ENCODE measurements at places on chromosomes 16 and 17.
A peak's percentile ranks its signal among the peaks of the same experiment; 100 is the strongest.

DNA sequence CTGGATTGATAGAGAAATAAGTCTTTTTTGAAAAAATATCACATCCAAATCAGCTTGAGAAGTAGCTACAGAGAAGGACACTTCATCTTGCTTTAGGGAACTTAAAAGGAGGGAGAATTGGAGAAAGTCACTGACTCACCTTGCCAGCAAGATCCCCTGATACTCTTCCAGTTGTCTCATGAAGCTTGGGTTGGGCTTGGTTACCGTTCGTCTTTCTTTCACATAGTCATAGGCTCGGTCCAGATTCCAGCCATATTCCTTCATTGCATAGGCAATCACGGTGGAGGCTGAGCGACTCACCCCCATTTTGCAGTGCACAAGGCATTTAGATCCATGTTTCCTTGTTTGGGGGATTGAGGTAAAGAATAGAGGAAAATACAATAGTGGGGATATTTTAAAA lies 25.3 kb upstream of the CORO6 start:
- H3K4me1 ChIP-seq = peaks cover 2% of the 10 kb centered on the region
- H3K27me3 ChIP-seq = no peaks in the 10 kb centered on the region
- H3K4me3 ChIP-seq = no peak overlapping the region
- H3K36me3 ChIP-seq = peaks cover 10% of the 10 kb centered on the region
- H3K27ac ChIP-seq = no peak overlapping the region

GRCh38 chr17:54494721-54495715 lies 405.6 kb upstream of the TOM1L1 start:
- H3K4me3 ChIP-seq = no peak overlapping the region
- H3K4me1 ChIP-seq = peaks cover 37% of the 10 kb centered on the region
- no peak overlapping the region for H3K27ac ChIP-seq
- DNase-seq = no peak
- no peaks in the 10 kb centered on the region for H3K27me3 ChIP-seq

DNA sequence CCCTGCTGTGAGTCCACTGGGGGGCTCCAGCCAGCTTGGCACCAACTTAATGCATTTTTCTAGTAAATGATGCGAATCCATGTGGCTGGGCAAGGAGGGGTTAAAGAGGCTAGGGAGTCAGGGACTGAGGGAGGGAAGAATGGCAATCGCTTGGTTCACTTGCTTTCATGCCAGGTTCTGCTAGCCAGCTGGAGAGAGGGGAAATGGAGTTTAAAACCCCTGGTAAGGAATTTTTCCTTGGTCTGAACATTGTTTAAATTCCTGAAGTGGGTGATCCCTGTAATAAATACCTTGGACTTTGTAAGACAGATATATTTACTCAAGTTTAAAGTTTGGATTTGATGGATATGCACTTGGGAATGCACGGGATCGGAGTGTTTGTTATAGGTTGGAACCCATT lies 22.8 kb downstream of the ANKFN1 start:
- H3K27ac ChIP-seq = no peak overlapping the region
- no peak for DNase-seq
- peaks cover 21% of the 10 kb centered on the region for H3K4me1 ChIP-seq
- no peaks in the 10 kb centered on the region for H3K36me3 ChIP-seq
- no peak overlapping the region for H3K4me3 ChIP-seq
- no peaks in the 10 kb centered on the region for H3K27me3 ChIP-seq

- no peak for DNase-seq
- H3K4me3 ChIP-seq = no peak overlapping the region
- peak overlapping the region; percentile 83 for H3K27ac ChIP-seq
- peaks cover 27% of the 10 kb centered on the region for H3K4me1 ChIP-seq
- H3K27me3 ChIP-seq = no peaks in the 10 kb centered on the region
Observed at GRCh38 chr17:28906276-28906675, 3.4 kb upstream of the DHRS13 start.

DNA sequence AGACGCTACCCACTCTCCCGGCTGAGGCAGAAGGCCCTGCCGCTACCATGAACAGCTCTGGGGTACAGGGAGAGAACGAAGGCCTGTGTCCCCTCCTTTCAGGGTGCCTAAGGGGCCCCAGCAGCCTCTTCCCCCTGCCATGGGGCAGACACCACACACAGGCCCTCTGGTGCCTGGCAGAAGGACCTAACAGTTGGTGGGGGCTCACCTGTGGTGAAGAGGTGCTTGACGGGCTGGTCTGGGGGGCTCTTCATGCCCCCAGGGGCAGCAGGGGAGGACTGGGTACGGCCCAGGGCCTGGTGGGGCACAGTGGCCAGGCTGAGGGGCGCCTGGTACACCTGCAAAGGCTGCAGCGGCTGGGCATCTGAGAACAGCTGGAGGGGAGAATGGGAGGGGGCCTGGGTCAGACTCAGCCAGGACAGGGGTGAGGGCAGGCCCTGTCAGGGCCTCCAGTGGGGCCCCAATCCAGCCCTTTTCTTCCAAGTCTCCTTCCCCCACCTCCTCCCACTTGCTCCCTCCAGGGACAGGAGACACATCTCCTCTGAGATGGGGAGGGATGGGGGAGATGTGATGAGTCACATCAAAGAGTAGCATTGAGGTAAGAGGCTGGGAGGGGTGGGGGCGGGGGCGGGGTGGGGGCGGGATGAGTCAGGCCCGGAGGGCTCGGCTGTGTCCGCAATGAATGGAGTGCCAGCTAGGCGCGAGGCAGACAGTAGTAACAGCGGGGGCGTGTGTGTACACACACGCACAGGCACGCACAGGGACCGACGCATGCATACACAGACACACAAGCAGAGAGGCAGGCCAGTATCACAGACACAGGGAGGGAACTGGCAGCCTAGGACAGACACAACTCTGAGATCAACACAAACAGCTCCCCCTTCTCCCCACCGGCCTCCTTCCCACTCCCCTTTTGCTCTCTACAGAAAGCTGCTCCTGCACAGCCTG lies 16.1 kb downstream of the G6PC3 start:
- DNase-seq = no peak
- peak overlapping the region; percentile 96 for H3K27ac ChIP-seq
- H3K4me1 ChIP-seq = peaks cover 47% of the 10 kb centered on the region
- peak overlapping the region; percentile 70 for H3K4me3 ChIP-seq

- DNase-seq = no peak
- H3K27me3 ChIP-seq = no peaks in the 10 kb centered on the region
- no peaks in the 10 kb centered on the region for H3K36me3 ChIP-seq
- peak overlapping the region; percentile 17 for H3K4me3 ChIP-seq
- H3K4me1 ChIP-seq = peaks cover 34% of the 10 kb centered on the region
Observed at GRCh38 chr17:58079300-58080033, 3.8 kb upstream of the DYNLL2 start.

- H3K36me3 ChIP-seq = no peaks in the 10 kb centered on the region
- H3K27ac ChIP-seq = peak overlapping the region; percentile 39
- H3K4me3 ChIP-seq = no peak overlapping the region
- no peak for DNase-seq
Observed at GRCh38 chr16:66690106-66690847, 6.3 kb downstream of the CMTM4 start.

DNA sequence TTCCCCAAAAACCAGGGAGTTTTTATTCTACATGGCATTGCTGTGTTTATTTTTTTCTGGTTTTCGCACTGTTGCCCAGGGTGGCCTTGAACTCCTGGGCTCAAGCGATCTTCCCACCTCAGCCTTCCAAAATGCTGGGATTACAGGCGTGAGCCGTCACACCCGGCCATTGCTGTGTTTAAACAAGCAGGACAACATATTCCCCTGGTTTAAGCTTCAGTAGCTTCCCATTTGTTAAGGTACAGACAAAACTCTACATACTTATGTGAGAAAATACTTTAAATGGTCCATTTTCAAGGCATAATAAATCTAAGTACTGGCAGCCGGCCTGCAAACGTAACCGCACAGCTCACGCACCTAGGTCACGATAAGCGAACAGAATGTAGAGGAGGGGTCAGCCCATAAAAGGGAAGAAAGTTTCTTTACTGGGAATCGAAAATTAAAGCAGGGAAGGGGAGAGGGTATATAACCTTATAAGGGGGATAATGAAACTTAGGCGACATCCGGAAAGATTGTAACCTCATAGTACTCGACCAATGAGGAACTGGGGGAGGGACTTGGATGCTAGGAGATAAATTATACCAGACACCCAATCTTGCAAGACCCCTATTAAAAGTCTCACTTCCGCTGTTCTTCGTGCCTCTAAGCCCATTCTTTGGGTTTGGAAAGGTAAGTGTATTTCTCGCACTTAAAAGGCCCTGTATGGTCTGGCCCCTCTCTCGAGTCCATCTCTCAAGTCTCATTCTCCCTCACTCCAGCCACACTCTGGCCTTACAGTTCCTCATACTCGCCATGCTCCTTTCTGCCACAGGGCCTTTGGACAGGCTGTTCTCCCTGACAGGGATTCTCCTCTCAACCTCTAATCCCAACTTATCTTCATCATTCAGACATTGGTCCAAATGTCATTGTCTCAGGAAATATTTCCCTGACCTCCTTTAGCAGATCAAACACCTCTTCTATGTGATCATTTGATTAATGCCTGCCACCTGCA lies 59.2 kb downstream of the TEX14 start:
- H3K27ac ChIP-seq = peak overlapping the region; percentile 59
- DNase-seq = no peak
- no peak overlapping the region for H3K4me3 ChIP-seq
- no peaks in the 10 kb centered on the region for H3K36me3 ChIP-seq
- no peaks in the 10 kb centered on the region for H3K27me3 ChIP-seq
- H3K4me1 ChIP-seq = peaks cover 6% of the 10 kb centered on the region

DNA sequence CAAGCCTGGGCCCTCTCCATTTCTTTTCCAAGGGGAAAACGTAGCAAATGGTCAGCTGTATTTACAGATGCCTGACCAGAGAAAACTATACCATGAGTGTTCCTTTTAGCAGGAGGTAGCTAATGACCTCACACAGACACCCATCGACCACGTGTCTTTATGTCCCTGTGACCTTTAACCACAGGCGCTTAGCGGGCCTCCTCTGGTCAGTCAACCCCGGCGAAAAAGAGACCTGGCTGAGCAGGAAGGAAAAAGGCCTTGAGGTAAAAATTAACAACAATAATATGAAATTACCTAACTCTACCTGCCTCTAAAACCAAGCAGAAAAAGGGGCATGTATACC lies 9.1 kb downstream of the NUDT16L1 start:
- no peak overlapping the region for H3K4me3 ChIP-seq
- H3K4me1 ChIP-seq = no peaks in the 10 kb centered on the region
- H3K27ac ChIP-seq = no peak overlapping the region
- peaks cover 12% of the 10 kb centered on the region for H3K36me3 ChIP-seq

DNA sequence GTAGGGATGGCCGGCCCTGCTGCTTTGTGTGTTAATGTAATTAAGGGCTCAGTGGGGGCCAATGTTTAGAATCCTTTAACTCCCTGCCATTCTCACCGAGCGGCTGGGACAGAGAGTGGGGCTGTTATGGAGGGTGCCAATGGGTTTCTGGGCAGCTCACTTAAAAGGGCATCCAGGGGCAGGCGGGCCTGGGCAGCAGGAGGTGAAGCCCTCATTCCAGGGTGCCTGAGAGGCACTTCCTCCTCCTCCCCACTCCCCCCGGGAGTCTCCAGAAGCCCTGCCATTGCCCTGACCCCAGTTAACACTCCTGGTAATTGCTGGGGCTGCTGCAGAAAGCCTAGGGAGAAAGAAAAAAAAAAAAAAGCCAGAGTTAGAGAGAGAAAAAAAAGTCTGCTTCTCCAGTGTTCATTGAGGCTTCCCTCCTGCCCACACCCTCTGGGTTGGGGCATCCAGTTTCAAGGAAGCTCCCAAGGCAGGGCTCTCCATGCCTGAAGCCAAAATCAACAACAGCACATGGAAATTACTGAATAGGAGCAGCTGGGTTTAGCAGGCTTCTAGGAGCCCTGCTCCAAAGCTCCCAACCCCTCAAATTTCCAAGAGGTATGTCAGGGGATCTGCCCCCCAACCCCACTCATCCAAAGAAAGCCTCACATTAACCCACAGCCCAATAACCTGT lies 28.0 kb downstream of the CUEDC1 start:
- peaks cover 93% of the 10 kb centered on the region for H3K4me1 ChIP-seq
- H3K4me3 ChIP-seq = peak overlapping the region; percentile 78
- H3K36me3 ChIP-seq = no peaks in the 10 kb centered on the region
- H3K27ac ChIP-seq = peak overlapping the region; percentile 93
- no peak for DNase-seq

- H3K4me1 ChIP-seq = peaks cover 54% of the 10 kb centered on the region
- no peak for DNase-seq
- H3K4me3 ChIP-seq = no peak overlapping the region
- H3K36me3 ChIP-seq = no peaks in the 10 kb centered on the region
- H3K27me3 ChIP-seq = no peaks in the 10 kb centered on the region
- no peak overlapping the region for H3K27ac ChIP-seq
Observed at GRCh38 chr17:61313461-61314326, 85.9 kb upstream of the TBX2 start.

- no peaks in the 10 kb centered on the region for H3K36me3 ChIP-seq
- no peak overlapping the region for H3K27ac ChIP-seq
- peaks cover 13% of the 10 kb centered on the region for H3K4me1 ChIP-seq
- H3K4me3 ChIP-seq = no peak overlapping the region
Observed at GRCh38 chr16:82195917-82196494, 26.0 kb upstream of the MPHOSPH6 start.

DNA sequence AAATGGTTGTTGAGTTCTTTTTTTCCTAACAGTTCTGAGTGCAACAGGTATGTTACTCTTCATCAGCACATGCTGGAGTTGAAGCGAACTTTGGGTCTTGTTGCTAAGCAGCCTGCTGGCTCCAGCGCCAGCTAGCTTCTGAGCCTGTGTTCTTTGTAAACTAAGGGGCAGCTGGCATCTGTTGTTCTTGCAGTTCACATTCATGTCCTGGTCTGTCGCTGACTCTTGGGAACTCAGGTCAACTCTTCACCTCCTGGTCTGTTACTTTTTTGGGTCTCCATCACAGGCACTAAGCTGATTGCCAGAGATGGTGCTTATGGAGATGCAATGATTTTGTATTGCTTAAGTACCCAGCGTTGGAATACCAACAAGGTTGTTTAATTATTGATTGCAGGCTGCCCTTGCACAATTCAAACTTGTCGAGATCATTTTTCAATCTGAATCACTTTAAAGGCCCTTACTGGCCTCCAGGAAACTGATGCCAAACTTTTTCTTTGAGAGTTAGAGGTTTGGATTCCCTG lies 40.9 kb downstream of the USP10 start:
- H3K36me3 ChIP-seq = no peaks in the 10 kb centered on the region
- H3K4me1 ChIP-seq = peaks cover 36% of the 10 kb centered on the region
- H3K27ac ChIP-seq = no peak overlapping the region
- H3K27me3 ChIP-seq = no peaks in the 10 kb centered on the region

- no peaks in the 10 kb centered on the region for H3K36me3 ChIP-seq
- no peak overlapping the region for H3K4me3 ChIP-seq
- H3K27ac ChIP-seq = no peak overlapping the region
- peaks cover 7% of the 10 kb centered on the region for H3K27me3 ChIP-seq
- H3K4me1 ChIP-seq = no peaks in the 10 kb centered on the region
Observed at GRCh38 chr16:54489225-54490111, 202.9 kb upstream of the IRX3 start.

GRCh38 chr17:39177256-39177655 lies 11.3 kb upstream of the ARL5C start:
- DNase-seq = no peak
- peaks cover 7% of the 10 kb centered on the region for H3K4me1 ChIP-seq
- peaks cover 14% of the 10 kb centered on the region for H3K36me3 ChIP-seq

- no peaks in the 10 kb centered on the region for H3K36me3 ChIP-seq
- DNase-seq = no peak
- H3K27me3 ChIP-seq = no peaks in the 10 kb centered on the region
- no peak overlapping the region for H3K27ac ChIP-seq
- H3K4me3 ChIP-seq = no peak overlapping the region
Observed at GRCh38 chr16:65181071-65181561, 59.3 kb upstream of the CDH11 start.

All from neural crest cell (in vitro differentiated cells).